GM04503 (cell line): ENCODE measurements at places on chromosomes 5 and 9.

DNA sequence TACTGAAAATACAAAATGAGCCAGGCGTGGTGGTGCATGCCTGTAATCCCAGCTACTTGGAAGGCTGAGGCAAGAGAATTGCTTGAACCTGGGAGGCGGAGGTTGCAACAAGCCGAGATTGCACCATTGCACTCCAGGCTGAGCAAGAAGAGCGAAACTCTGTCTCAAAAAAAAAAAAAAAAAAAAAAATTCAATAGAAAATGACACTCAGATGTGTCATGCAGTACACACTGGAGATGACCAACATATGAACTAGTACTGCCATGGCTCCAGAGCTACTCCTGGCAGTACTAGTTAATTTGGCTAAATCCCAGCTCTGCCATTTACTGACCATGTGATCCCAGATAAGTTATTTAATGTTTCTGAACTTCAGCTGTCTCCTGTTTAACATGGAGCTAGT lies 7.3 kb downstream of the ATOX1 start:
- DNase-seq, result peak; percentile 55

GRCh38 chr5:16886366-16886736 lies 49.7 kb downstream of the MYO10 start:
- DNase-seq, result peak; percentile 97

- DNase-seq, result peak; percentile 57
Measured at GRCh38 chr5:133870661-133871060, 97.8 kb downstream of the C5orf15 start.

DNA sequence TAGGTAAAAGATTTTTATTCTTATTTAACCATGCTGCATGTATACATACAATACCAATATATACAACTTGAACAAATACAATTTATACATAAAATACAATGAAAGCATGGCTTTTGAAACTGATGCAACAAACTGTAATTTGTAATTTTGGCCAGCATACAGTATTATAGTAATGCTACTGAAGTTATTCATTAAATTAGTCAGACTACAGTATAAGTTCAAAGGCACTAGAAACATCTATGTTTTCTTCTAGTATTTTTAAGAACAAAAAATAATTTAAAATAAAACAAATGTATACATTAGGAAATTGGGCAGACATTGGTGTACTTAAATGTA lies 18.8 kb downstream of the IL4 start:
- no peak for DNase-seq

DNA sequence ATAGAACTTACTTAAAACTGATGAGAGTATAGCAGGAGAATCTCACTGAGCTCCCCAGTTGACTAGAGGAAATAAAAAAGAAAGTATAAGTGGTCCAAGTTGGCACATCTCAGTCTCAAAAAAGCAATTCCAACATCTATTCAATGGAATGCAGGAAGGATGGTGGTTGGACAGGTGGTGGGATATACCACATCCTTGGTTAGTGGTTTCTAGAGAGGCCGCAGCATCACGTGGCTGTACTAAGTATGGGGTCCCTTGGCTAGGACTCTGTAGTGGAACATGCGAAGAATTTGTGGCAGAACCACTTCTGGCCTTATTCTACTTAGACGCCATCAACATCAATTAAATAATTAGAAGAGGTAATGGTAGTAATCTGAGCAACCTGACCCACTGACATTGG lies 232.4 kb downstream of the SAXO1 start:
- no peak for DNase-seq

- DNase-seq, result no peak
Measured at GRCh38 chr9:100294341-100294740, 58.4 kb downstream of the TEX10 start.

GRCh38 chr9:136757751-136758140 lies 297 bp downstream of the LCN8 start:
- no peak for DNase-seq

DNA sequence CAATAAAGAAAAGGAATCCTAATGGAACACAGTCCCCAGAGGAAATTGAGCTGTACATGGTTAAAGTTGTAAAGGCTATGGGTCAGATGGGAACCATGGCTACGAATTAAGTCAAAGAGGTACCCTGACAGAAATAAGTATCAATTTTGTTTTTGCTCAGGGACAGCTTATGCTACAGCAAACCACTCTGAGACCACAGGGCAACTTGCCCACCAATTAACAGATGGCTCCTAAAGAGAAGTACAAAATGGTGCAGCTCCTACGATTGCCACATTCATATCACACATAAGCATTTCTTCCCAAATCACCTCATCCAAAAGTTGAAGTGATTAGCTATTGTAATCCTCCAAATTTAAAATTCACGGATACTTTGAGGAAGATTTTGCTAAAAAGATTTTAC lies 83.0 kb downstream of the ELAVL2 start:
- DNase-seq, result no peak

DNA sequence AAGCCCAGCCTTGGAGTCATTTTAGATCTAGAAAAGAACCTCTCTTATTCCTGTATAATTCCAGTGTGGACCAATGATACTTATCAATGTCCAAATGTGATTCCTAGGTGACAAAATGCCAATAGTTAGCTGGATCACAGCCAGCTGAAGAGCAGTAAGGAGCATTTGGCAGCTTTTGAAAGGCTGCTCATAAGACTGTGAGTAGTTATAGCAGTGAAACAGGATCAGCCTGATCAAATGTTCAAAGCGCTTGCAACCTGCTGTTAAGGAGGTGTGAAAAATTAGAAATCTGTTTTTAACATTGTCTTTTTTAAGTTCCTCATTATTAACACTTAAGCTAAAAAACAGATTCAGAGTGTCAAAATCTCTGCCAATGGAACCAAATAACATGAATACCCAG lies 85.1 kb downstream of the SSBP2 start:
- no peak for DNase-seq

DNA sequence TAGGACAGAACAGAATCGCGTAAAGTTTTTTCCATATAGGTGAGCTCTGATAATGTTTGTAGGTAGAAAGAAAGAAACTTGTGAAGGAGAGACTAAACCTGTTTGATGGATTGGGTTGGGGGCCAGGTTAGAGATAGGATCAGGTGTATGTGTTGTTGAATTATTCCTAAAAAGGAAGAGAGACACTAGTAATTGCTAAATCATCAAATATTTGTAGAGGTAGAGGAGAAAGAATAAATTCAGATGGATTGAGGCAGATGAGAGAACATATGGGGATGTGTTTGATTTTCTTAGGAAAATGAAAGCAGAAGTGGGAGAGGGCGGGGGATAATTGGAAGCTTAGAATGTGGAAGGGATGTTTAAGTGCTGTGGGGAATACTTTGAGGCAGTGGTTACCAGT lies 7.7 kb downstream of the ZCCHC7 start:
- no peak for DNase-seq

- DNase-seq, result no peak
Measured at GRCh38 chr9:15484802-15485201, 26.0 kb downstream of the PSIP1 start.

GRCh38 chr5:22351178-22351577 lies 502.0 kb downstream of the CDH12 start:
- no peak for DNase-seq

GRCh38 chr5:67045816-67046740 lies 150.5 kb downstream of the CD180 start:
- no peak for DNase-seq

- DNase-seq, result no peak
Measured at GRCh38 chr9:136525841-136526499, 19.9 kb downstream of the NOTCH1 start.

DNA sequence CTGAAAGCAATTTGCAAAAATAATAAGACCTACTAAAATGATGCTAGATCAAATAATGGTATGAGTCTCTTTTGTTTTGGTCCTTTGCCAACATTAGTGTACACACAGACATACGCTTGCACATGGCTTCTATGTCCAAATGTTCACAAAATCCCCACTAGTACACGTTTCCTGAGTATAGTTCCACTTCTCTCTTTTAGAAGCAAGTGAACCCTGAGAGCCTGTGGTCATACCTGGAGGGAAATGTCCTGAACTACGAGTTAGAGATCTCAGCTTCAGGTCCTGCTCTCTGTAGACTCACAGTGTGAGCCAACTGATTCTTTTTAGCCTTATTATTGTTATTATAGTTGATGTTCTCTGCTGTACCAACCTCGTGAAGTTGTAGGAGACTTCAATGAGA lies 47.3 kb upstream of the ACTBL2 start:
- no peak for DNase-seq

- DNase-seq, result no peak
Measured at GRCh38 chr9:89668216-89668865, 63.5 kb downstream of the GADD45G start.

DNA sequence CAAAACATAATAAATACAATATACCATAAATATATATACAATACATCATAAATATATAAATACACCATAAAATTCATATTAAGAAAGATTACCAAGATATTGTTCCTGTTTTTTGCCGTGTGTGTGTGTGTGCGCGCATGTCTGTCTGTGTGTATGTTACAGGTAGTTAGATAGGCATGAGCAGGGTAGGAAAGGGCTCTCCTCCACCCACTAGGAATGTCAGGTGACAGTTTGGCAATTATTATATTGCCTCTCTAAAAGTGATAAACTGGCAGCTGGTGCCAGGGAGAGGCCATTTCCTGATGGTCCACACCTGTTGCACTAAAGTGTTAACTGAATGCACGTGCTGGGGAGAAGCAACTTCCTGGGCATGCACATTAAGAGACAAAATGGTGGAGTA lies 232.8 kb downstream of the ADAMTS6 start:
- DNase-seq, result no peak

GRCh38 chr9:34891386-34891785 lies 66.7 kb upstream of the PHF24 start:
- no peak for DNase-seq

DNA sequence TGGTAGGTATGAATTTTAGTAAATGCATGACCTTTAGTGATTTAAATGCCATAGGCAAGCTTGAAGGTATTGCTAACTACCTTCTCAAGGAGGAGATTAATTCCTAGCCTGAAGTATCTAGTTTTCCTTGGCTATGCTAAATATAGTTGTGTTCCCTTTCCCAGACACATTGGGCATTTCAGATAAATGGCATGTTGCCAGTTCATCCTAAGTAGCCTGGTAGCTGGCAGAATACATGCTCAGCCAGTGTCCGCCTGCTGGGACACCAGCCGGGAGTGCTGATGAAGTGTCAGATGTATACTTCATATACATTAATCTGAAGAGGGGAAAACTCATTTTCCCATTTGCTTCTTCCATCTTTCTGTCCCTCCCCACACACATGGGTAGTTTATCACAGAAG lies 196.9 kb downstream of the MAST4 start:
- no peak for DNase-seq

DNA sequence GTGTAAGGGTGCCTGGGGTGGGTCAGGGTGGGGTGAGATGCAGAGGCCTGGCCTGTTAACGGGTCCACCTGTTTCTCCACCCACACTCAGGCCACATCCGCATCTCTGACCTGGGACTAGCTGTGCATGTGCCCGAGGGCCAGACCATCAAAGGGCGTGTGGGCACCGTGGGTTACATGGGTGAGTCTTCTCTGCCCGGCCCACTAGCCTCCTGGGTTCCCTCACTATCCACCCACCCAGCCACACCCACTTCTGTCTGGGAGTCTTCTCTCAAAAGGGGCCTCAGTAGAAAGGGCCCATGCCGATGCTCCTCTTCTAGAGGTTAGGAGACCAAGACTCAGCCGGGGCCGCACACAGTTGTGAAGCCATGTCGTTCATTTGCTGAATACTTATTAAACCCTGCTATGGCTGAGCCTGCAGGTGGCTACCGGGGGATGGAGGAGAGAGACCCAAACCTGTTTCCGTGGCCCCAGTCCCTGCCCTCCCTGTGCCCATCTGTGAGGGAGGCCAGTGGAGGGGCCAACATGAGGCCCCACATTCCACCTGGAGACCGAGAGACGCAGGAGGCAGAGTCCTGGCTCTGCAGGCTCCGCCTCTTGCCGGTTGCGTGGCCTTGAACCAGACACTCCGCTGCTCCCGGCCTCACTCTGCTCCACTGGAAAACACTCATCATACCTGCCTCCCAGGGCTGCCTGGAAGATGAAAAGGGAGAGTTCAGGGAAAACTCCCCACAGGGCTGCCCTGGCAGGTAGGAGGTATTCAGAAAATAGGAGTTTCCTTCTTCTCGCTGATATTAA lies 8.7 kb downstream of the GRK6 start:
- DNase-seq, result no peak

GRCh38 chr5:147393874-147394672 lies 115.8 kb downstream of the DPYSL3 start:
- DNase-seq, result no peak

- DNase-seq, result no peak
Measured at GRCh38 chr5:54309691-54310432, 511 bp downstream of the ARL15 start.
